ENCODE measurements at places on chromosomes 4 and X.

DNA sequence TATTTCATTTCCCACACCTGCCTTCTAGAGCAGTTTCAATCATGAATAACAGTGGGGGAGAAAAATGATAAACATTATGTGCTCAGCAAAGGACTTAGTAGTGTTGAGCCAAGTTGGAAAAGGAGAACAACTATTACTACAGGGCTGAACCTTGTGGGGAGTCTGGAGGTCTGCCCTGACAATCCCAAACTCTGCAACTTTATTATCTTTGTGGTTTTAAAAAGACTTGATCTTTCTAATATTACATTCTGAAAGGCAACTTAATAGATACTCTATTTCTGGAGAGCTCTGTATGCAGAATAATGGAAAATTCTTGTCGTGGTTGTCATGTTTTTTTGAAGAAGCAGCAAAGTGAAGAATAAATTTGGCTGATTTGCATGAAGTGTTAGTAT, 116.1 kb downstream of the SPCS3 start:
- no peak for DNase-seq

GRCh38 chr4:162498168-162498567, 334.4 kb upstream of the FSTL5 start:
- DNase-seq: no peak

GRCh38 chrX:8192276-8192675, 21.2 kb upstream of the VCX2 start:
- no peak for DNase-seq

- DNase-seq: no peak
Measured at GRCh38 chrX:10121787-10122186, 35.0 kb upstream of the CLCN4 start.

DNA sequence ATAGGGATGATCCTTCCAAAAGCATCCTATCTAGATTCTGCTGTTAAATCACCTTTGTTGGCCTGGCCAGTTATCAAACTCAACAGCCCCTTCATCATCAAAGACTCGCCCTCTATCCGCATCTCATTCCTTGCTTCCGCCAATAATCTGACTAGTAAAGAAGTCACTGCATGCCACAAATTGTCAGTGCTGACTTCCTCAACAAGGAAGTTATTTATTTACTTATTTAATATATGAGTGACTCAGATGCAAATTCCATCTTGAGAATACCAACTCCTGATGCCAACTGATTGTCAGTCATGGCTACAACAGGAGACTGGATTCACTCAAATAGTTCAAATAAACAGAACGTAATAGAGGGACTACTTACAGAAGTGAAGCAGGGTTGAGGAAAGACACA, 283.8 kb downstream of the TRIML1 start:
- DNase-seq: no peak

- DNase-seq: peak; percentile 71
Measured at GRCh38 chr4:77849278-77849965, 13.2 kb upstream of the MRPL1 start.

DNA sequence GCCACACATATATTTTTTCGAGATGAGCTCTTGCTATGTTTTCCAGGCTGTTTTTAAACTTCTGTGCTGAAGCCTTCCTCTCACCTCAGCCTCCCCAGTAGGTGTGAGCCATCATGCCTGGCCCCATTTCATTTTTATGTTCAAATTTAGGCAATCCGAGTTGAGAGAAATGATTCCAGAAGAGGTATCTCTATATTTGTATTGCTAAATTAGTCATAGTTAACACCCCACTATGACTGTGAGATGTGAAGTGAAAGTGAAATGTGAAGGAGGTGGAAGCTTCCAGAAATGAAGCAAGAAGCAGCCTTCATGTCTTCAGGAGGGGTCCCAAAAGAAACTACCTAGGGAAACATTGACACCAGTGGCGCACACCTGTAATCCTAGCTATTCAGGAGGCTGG, 17.7 kb downstream of the APELA start:
- no peak for DNase-seq

- DNase-seq: no peak
Measured at GRCh38 chr4:15702941-15703403, at the start of gene BST1. TSS of gene BST1 (plus strand) at chr4:15703065. CDS start at chr4:15703145, 80 bp downstream.

- DNase-seq: no peak
Measured at GRCh38 chr4:131084997-131085396, 1989.0 kb downstream of the C4orf33 start.
